ENCODE measurements at places on chromosomes 7 and 10. TPM values are rescaled to one million over a fixed set of nuclear protein-coding genes. Genes with fewer than 3 reads are reported as not detected.

CAV2 gene
- 168 TPM for total RNA-seq

APBB1IP gene
- 5.0 TPM for total RNA-seq

MSMB gene
- not detected for total RNA-seq

SLC26A5 gene
- total RNA-seq = not detected

HDAC9 gene
- total RNA-seq = 0.25 TPM

WASHC2C gene
- total RNA-seq = 19.3 TPM

TLX1 gene
- total RNA-seq = not detected

ANKRD30A gene
- 0.51 TPM for total RNA-seq

CYP51A1 gene
- total RNA-seq = 55.6 TPM

CDH23 gene
- 3.2 TPM for total RNA-seq

ODAD2 gene
- not detected for total RNA-seq

MSRB2 gene
- total RNA-seq = 12.5 TPM

ZNF365 gene
- total RNA-seq = 0.86 TPM

POP7 gene
- total RNA-seq = 92.9 TPM

CALML3 gene
- not detected for total RNA-seq

FAM204A gene
- total RNA-seq = 68.3 TPM

ASB10 gene
- not detected for total RNA-seq

ENTPD7 gene
- 11.5 TPM for total RNA-seq

LOXL4 gene
- 1.6 TPM for total RNA-seq

EIF5AL1 gene
- 2.1 TPM for total RNA-seq

OR13A1 gene
- total RNA-seq = not detected

GSAP gene
- 2.3 TPM for total RNA-seq

CFTR gene
- not detected for total RNA-seq

AGK gene
- 31.5 TPM for total RNA-seq

AGMO gene
- total RNA-seq = 0.92 TPM

MPP7 gene
- total RNA-seq = 0.09 TPM

PTPRN2 gene
- 0.54 TPM for total RNA-seq

MBLAC1 gene
- total RNA-seq = 2.7 TPM

ATP6V0A4 gene
- total RNA-seq = 0.27 TPM

TNS3 gene
- 70.2 TPM for total RNA-seq

SEMA3E gene
- 2.0 TPM for total RNA-seq

TUBB8 gene
- total RNA-seq = 0.15 TPM

CHST3 gene
- 50.5 TPM for total RNA-seq

FFAR4 gene
- 0.13 TPM for total RNA-seq

LRRC18 gene
- not detected for total RNA-seq

SSC4D gene
- total RNA-seq = 1.5 TPM

PLXNA4 gene
- total RNA-seq = 0.40 TPM

STAG3 gene
- total RNA-seq = 0.27 TPM

SFTPA1 gene
- total RNA-seq = not detected

COL17A1 gene
- total RNA-seq = 2.2 TPM

GPR85 gene
- total RNA-seq = not detected

SH3PXD2A gene
- 0.60 TPM for total RNA-seq

FKBP6 gene
- not detected for total RNA-seq

PILRA gene
- total RNA-seq = 3.3 TPM

CFAP58 gene
- total RNA-seq = 0.27 TPM

CD36 gene
- total RNA-seq = not detected

ENTPD1 gene
- total RNA-seq = 0.16 TPM

NRG3 gene
- not detected for total RNA-seq

HMX2 gene
- total RNA-seq = not detected

LLCFC1 gene
- total RNA-seq = not detected

Measured in A549 treated with dexamethasone at 1 μM for 4 hours (cell line).